AG08395 (cell line): ENCODE measurements at places on chromosomes 7 and 10.

DNA sequence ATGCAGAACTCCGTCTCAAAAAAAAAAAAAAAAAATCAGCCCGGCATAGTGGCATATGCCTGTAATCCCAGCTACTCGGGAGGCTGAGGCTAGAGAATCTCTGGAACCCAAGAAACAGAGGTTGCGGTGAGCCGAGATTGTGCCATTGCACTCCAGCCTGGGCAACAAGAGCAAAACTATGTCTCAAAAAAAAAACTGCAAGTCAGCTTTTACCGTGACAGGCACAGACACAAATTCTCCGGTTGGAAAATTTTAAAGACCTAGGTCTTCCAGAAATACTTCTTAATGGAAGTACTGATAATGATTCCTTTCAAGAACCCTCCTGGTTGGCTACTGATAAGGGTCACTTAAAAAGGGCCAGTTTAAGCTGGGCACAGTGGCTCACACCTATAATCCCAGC, 19.4 kb upstream of the ARPC1B start:
- no peak for DNase-seq

DNA sequence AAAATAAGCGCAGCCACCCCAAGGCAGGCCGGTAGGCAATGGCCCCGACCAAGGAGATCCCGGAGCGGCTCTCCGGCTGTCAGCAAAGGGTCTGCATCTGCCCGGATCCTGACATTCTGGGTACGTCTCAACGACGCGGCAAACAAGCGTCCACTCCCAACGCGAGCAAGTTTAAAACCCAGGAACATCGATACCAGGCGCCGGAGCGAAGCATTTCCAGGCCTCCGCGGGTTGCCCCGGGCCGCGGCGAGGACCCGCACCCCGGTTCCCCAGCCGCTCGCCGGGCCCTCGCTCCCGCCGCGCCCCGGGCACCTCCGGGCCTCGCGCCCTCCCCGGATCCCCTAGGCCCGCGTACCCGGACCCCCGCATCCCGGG, 453 bp downstream of the URGCP start:
- DNase-seq = peak; percentile 41

DNA sequence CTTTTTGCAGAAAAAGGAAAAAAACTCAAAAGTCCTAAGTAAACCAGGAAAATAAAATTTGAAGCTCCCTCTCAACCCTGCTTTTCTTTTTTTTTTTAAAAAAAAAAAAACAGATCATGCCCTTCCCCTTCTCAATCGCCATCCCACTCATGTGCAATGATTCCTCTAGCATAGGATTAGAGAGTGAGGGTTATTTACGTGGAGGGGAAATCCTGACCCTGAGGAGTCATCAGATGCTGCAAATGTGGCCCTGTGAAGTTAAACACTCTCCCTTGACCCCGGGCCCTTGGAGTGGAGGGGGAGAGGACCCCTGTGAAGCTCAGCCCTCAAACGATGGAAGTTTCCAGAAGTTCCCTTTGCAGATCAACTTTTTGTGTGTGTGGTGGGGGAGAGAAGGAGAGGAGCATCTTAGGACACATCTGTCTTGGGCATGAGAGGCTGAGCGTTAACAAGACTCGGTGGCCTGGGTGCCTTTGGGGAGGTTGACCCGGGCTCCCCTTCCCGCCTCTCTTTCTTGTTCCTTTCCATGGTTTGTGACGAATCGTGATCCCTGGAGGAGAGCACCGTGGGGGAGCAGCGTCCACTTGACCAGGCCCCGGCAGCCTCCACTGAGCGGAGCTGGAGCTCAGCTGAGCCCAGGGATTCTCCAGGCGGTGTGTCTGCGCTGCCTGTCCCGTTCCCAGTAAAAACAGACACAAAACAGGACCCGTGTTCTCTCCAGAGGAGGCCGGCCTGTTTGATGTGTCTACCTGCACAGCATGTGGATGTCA, 1.5 kb upstream of the SHH start:
- no peak for DNase-seq

DNA sequence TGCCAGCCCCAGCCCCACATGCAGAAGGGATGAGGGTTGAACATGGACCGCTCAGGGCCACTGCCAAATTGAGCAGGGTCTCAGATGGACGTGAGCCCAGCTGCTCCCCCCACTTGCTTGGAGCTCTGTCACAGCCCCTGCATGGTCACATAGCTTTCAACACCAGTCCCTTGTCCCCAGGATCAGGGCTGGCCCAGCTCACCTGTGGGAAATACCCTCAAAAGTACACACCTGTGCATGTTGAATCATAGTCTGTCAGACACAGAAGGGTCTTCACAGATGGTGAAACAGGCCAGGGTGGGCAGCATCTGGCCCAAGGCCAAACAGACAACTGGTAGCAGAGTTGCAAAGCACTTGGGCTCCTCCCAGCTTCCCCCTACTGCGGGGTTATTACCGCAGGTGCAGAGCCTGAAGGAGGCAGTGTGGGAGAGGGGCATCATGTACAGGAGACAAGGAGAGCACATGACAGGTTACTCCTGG, 77.6 kb upstream of the UNC5B start:
- no peak for DNase-seq

DNA sequence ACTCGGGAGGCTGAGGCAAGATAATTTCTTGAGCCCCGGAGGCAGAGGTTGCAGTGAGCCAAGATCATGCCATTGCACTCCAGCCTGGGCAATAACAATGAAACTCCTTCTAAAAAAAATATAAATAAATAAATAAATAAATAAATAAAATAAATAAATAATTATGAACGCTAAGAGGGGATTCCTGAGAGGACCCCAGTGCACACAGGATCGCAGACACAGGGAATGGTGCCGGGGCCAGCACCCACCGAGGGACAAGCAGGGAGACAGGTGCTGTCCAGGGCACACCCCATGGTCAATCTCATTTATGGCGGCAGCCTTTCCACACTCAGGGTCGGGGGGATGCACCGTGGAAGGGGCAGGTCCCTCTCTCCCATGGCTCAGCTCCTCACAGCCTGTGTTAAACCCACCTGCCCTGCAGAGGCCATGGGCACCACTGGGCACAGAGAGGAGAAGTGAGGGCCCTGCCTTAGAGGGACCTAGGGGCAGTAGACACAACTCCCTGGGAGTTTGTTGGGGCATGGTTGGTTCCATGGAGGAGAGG, 2.2 kb upstream of the RAMP3 start:
- DNase-seq = no peak

GRCh38 chr7:47044625-47045024, 537.3 kb downstream of the TNS3 start:
- DNase-seq = no peak

- DNase-seq = no peak
Measured at GRCh38 chr7:36775676-36776075, 51.4 kb upstream of the AOAH start.

DNA sequence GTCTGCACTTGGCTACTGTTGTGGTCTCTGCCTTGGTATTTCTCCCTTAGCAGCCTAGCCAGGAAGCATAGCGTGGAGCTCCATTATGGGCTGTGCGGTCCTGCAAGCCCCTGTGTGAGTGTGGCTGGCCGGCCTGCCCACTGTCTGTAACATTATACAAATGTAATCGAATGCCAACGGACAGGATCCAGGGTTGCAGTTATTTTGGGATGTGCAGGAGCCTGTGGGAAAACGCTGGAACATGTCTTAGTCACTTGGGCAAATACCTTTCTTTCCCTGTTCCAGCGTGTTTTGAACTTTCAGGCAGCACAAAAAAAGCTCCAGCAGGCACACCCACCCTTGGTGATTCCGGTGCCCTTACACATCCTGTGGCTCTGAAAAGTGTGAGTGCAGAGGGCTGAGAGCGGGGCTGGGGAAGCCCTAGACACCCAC, 29.5 kb downstream of the BAG3 start:
- DNase-seq = no peak

- DNase-seq = no peak
Measured at GRCh38 chr10:114685456-114685855, 27.4 kb upstream of the ABLIM1 start.

- DNase-seq = no peak
Measured at GRCh38 chr10:33963729-33964128, 629.3 kb upstream of the NRP1 start.

DNA sequence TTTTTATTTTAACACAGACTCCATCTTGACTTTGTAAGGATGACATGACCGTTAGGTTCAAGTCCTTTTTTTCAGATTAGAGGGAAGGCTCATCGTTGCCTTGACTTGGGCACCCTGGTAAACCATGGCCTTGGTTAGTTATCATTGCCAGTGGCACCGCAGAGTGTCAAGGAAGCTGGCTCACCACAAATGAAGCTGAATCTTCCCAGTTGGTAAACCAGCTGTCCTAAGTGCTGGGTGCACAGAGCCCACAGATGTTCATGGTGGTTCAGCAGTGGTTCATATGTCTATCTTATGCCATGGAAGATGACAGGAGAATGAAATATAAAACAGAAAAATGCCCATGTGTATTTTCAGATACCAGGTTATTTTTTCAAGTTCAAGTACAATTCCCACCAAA, 273.6 kb downstream of the PLXDC2 start:
- DNase-seq = no peak

DNA sequence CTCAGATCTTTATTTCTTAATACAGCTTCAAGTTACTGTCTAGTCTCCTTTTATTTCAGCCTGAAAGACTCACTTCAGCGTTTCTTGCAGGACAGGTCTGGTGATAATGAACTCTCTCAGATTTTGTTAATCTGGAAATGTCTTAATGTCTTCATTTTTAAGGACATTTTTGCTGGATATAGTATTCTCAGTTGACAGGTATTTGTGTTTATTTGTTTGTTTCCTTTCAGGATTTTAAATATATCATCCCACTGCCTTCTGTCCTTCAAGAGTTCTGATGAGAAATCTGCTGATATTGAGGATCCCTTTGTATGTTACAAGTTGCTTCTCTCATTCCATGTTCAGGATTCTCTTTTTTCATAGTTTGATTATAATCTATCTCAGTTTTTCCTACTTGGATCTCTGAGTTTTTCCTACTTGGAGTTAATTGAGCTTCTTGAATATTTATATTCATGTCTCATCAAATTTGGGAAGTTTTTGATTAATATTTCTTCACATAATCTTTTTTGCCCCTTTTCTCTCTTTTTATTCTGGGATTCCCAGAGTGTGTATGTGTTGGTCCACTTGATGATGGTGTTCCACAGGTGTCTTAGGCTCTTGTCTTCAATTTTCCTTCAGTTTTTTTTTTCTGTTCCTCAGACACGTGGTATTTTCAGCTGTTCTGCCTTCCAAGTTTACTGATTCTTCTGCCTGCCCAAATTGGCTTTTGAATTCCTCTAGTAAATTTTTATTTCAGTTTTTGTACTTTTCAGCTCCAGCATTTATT, 49.9 kb downstream of the PTEN start:
- DNase-seq = no peak

DNA sequence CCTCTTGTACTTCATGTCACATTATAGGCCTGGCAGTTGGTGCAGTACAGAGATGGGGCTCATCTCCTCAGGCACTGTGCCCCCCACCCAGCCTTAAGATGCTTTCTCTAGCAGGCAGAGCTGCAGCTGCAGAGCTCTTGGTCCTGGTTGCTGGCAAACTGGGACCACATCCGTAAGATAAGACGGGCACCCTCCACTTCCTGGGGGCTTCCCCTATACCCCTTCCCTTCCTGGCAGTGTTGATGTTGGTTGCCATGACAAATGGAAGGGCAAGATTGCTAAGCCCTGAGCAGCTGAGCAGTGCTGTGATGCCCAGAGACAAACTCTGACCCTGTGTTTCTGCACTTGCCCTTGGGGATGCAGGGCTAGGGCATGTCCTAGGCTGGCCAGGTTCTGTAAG, 103.4 kb upstream of the ANLN start:
- no peak for DNase-seq

DNA sequence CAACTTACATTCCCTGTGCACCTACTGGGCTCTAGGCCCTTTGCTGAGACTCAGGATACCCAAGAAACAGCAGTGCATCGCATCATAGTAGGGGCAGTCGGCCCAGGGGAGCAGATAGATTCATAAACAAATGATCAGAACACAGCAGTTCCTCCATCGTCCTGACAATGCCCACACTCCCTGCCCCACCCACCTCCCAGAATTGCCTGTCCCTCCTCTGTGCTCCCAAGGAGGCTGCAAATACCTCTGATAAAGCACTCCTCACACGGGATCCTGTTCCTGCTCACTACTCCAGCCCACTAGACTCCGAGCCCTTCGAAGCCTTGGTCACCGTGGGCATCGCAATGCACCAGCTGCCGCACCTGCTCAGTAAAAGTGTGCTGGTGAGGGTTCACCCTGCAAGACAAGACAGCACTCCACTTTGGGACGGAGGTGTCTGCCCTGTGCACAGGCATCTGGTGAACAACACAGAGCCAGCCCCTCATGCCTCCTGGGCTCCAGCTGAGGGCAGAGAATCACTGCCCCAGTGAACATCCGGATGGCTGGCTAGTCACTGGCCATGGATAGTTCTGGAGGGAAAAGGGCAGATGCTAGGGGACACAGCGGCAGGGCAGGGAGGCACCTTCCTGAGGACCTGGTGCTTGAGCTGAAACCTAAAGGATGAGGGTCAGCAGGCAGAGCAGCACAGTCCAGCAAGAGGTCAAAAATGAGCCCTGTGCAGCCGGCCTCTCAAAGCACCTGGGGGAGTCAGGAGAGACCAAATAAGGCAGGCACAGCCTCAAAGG, 60.7 kb downstream of the TNS3 start:
- no peak for DNase-seq

- peak; percentile 93 for DNase-seq
Measured at GRCh38 chr7:74365322-74366022, 76.3 kb downstream of the CLIP2 start.

- peak; percentile 51 for DNase-seq
Measured at GRCh38 chr10:69222157-69223027, 2.3 kb downstream of the HKDC1 start.

DNA sequence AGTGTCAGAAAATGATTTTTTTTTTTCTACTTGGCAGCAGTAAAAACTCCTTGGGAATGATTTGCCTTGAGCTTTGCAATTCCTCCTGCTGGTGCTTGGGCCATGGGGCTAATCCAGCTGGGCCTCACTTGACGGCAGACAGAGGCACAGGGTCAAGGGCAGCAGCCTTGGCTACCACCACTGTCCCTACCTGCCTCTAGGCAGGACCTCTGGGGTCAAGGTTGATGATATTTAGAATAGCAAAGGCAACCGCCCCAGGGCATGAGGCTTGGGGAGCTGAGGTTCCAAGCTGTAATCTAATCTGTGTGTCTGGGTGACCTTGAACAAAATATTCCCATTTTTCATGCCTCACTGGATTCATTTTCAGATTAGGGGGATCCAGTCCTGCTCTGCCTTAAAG, 327.4 kb downstream of the PLXNA4 start:
- no peak for DNase-seq

DNA sequence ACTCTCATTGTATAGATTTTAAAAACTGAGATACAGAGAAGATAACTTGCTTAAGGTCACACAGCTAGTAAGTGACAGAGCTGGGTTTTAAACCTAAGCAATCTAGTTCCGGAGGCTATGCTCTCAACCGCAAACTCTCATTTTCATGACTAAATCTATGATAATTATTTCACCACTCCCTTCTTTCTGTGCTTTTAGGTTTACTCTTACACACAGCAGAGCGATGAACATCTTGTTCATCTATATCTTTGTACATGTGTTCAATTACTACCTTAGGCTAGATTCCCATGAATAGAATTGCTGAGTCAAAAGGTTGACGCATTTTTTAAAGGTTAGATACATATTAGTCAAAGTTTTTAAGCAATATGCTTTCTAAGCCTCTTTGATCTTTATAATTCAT, 154.8 kb downstream of the CHN2 start:
- DNase-seq = no peak
